Activated CD4-positive, alpha-beta T cell treated with anti-CD3 and anti-CD28 coated beads, Interleukin-2, amount 50 U/mL, for 4 hours (primary cell): ENCODE measurements at places on chromosomes 12 and 14.

GRCh38 chr12:108783446-108783845, 52.1 kb upstream of the CORO1C start:
- no peak for DNase-seq

GRCh38 chr12:111074965-111075364, 154.6 kb upstream of the MYL2 start:
- DNase-seq: no peak

GRCh38 chr14:101603096-101603495, 41.8 kb downstream of the DIO3 start:
- no peak for DNase-seq

DNA sequence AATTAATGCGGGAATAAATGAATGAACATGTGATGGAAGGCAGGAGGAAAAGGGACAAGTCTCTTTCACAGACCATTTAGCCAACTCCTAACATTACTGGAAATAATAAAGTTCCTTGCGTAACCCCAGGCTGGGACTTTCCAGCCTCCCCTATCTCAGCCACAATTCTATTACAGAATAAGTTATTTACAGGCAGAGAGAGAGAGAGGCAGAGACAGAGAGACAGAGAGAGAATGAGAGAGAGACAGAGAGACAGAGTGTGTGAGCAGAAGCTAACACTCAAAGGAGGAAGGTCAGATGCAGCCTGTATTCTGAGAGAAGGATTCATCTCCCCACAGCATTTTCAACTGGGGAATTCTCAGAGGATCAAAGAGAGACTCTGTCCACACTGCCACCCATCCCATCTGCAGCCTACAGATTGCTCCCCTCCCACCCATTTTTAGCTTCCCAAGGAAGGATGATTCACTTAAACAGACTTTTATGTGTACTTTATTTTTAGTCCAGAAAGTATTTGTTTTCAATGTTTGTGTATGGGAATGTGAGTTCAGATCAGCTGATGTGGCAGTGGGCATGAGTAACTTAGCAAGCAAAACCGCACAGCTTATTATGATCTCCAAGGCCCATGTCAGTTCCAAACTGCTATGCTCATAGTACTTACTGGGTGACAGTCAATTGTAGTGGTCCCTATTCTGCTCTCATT, 165.7 kb downstream of the CAND1 start:
- DNase-seq: no peak

DNA sequence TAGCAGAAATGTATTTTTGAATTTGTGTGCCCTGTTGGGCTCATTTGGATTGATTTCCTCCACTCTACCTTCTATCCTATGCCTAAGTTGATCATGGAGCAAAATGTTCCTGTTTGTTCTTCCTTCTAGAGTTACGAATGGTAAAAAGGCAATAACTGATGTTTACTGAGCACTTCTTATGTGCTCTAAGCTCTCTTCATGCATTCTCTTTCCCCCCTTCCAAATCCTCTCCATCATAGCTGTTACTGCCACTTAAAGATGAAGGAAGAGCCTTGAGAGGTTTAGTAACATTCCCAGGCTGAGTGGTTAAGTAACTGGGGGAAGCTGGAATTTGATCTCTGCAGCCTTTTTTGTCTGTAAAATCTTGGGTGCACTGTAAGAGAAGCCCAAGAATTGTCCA, 60.1 kb downstream of the CHST11 start:
- DNase-seq: no peak

- DNase-seq: no peak
Observed at GRCh38 chr12:33587784-33588712, 148.4 kb upstream of the SYT10 start.

DNA sequence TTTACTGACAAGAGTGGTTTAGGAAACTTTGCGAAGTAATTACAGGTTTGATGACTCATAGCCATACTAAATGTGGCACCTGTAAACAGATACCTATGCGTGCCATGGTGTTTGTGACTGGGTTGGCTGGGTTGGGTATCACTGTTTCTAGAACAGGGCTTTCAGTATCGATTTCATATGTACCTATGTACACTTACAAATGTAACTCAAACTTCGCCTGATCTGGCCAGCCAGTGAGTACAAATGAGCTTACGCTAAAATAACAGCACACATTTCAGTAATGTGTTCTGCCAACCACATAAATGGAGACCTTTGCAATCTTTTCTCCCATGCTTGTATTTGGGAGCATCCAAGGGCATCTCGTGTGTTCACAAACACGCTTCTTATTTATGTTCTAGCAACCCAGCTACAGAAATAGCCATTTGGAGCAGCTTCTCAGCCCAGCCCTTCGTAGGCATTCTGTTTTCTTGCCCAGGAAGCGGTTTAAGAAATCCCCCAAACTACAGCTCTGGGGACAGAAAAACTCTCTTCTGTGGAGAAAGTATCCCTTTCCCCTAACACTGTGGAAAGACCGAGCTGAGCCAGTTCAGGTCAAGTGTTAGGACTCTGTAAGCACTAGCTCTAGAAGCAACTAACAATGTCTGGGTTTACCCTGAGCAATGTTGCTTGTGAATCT, 42.3 kb upstream of the MDM1 start:
- peak; percentile 59 for DNase-seq

DNA sequence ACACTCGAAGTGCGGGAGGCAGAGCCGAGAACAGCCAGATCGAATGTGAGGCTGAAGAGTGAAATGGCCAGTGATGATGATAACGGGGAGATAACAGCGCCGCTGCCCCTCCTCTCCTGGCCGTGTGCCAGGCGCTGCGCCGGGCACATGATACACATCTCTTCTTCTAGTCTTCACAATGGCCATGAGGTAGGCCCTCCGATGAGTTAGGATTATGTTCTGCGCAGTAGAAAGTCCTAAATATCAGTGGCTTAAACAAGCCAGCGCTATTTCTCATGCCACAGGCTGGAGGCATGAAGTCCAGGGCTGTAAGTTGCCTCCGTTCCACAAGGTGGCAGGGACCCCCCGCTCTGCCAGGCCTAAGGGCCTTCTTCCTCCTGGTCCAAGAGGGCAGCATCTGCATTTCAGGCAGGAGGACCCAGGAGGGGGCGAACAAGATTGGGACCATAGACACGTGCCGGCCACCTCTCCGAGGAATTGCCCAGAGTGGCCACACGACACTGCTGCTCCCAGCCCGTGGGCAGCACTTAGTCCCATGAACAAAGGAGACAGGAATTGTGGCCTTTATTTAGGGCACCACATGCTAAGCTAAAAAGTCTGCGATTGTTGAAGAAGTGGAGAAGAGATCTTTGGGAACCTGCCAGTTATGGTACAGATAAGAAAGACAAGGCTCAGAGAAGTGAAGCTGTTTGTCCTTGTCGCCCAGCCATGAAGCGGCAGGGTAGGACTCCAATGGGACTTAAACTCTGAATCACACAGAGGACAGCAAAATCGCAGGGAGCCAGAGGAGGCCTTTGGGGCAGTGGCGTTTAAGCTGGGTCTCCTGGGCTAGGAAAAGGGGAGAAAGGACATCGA, 10.9 kb upstream of the HVCN1 start:
- no peak for DNase-seq

DNA sequence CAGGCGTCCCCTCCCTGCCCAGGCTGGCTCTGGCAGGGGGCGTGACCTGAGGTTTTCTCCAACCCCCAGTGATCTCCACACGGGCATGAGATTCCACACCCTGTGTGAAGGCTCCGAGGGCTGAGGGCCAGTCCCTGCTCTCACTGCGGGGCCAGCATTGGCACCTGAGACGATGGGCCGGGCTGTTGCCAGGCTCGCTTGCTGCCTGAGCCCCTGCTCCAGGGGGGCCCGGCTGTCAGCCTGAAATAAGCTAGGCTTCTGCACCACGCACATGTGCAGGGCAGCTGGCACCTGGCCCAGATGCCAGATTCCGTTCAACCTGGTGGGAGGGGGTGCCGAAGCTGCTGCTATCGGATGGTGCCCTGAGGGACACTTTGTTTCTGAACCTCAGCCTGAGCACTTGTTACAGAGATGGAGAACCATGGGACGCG, 196.5 kb upstream of the PRMT8 start:
- DNase-seq: no peak

DNA sequence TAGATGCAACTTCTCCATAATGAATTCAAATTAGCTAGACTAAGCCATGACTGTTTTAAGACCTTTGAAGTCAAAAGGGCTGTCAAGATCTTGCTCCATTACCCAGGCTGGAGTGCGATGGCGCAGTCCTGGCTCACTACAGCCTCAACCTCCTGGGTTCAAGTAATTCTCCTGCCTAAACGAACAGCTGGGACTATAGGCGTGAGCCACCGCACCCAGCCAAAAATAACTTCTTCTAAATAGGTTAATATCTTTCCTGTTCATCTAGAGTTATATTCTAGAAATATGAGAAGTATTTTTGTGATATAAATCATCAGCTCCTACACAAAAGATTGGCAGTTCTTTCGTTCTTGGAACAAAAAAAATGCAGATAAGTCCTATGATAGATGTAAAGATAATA, 39.6 kb upstream of the SOS2 start:
- DNase-seq: no peak

DNA sequence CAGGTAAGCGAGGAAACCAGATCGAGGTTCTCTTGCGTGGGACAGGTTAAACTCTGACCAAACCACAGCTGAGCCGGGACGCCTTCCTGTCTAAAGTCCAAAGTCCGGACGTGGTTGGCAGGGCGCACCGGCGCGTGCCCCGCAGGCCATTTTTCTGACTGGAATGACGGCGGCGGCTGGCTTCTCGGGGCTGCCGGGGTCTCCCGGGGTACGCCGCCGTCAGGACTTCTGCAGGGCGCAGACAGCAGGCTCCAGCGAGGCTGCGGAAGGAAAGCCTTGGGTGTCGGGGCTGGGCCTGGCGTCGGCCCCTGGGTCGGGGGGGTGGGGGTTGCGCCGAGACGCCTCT, 32.8 kb downstream of the MIA2 start:
- no peak for DNase-seq

DNA sequence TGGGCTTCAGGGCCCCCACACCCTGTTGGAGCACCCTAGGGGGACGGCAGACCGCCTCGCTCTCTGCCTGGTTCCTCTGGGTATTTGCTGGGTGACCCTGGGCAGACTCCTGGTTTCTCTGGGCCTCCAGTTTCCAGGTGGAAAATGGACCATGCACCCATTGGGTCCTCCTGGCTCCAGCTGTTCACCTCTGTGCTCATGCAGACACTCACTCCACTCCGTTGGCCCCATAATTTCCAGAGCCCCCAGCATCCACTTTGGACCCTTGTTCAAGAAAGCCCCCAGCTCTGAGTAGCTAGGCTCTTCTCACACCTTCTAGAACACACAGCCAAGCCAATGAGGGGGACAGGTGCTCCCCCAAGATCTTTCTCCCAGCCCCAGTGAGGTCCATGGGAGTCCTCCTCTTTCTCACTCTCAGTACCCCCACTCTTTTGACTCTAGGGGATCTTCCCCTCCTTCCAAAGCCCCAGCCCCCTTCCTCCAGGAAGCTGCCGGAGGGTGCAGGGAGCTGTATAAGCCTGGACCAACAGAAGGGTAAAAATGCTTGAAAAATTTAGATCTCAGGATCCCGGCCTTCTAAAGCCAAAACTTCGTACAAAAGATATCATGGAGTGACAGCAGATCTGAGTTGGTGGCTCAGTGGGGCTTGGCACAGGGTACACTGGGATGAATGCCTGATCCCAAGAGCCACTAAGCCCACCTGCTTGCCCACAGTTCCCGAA, 174.8 kb upstream of the RTL1 start:
- DNase-seq: no peak

GRCh38 chr12:105998561-105998960, 140.2 kb downstream of the NUAK1 start:
- DNase-seq: no peak

- no peak for DNase-seq
Observed at GRCh38 chr14:73049428-73049827, 8.9 kb upstream of the RBM25 start.

GRCh38 chr14:59969319-59969718, 49.4 kb downstream of the LRRC9 start:
- no peak for DNase-seq

- DNase-seq: no peak
Observed at GRCh38 chr14:77014004-77014604, 14.4 kb downstream of the IRF2BPL start.

DNA sequence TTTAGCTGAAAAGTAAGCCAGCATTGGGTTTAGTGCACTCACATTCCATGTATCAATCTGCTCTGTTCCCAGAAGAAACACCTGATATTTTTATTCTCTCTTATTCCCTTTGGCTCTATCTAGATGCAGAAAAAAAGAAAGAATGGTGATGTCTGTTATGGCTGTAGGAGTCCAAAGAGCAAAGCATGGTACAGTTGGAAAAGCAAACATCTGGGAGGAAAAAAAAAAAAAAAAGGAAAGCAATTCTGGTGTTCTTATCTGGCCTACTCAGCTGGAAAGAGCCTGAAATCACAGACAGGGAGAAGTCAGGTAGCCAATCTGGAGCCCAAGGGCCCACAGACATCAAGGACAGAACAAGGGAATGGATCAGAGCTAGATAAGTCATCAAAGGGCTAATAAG, 293.9 kb downstream of the DUSP6 start:
- no peak for DNase-seq

- DNase-seq: no peak
Observed at GRCh38 chr12:87676731-87677130, 352.5 kb downstream of the C12orf50 start.

- DNase-seq: no peak
Observed at GRCh38 chr12:123973552-123974341, 732 bp downstream of the ZNF664 start.

DNA sequence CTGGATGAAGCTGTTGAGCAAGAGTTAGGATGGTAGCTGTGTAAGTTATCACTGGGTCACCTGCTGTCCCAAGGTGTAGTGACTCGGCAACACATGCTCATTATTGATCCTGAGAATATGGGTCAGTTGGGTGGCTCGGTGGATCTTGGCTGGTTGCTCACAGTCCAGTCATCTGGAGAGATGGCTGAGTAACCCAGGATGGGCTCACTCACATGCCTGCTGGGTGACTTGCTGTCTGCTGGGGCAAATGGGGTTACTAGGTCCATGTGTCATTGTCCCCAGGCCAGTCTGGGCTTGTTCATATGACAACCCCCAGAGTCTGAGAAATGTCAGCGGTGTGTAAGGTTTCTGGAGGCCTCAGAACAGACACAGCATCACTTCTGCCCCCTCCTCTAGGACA, 69.5 kb downstream of the SLC15A4 start:
- no peak for DNase-seq

DNA sequence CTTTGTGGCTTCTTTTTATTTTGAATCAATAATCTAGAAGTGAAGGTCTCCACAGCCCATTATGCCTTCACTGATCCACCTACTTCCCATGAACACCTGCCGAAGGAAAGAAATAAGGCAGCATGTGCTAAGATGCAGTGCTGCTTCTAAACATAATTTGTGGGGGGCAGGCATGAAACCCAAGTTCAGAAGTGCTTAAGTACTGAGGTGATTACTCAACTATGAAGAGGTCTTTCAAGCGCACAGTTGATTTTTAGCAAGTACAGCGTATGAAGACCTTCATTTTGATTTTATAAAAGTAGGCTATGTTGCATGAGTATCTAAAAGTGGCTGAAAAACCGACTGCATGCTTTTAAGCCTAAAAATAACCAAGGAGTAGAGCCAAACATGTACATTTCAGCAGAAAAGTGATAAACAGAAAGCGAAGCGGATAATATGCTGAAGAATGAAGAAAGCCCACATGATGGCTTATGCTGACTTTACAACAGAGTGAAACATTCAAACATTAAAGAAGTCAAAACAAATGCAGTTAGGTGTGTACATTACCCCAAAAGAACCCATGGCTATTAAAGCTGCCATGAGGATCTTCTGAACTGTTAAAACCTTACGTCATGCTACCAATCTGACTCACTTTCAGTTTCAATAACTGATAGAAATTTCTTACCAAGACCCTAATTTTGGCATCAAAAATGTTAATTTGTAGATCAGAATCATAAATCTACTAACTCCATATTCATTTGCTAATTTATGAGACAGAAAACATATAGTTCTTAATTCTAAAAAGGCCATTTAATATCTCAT, 29.3 kb downstream of the KICS2 start:
- no peak for DNase-seq

GRCh38 chr14:25522116-25522515, 472.2 kb upstream of the STXBP6 start:
- no peak for DNase-seq
